ENCODE measurements at places on chromosomes 13 and 19.
A peak's percentile ranks its signal among the peaks of the same experiment; 100 is the strongest.

DNA sequence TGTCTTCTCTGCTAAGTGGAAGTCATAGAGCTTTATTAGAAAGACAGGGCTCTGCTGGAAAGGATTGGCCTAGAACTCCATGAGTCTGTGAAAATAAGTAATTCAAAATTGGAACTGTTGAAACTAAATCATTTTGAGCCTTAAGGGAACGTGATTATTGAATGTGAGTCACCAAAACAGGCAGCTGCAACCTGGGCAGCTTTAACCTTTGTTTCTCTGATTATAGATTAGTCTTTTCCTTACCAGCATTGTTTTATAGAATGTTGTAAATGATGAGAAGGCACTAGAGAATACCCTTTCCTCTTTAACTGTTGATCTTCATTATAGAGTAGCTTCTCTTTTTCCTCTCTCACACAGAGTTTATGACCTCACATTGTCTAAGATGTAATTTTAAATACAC is 638.8 kb upstream of the SLITRK6 start:
- DNase-seq, result no peak

GRCh38 chr13:98504371-98504963 is 72.4 kb downstream of the STK24 start:
- no peak for DNase-seq

DNA sequence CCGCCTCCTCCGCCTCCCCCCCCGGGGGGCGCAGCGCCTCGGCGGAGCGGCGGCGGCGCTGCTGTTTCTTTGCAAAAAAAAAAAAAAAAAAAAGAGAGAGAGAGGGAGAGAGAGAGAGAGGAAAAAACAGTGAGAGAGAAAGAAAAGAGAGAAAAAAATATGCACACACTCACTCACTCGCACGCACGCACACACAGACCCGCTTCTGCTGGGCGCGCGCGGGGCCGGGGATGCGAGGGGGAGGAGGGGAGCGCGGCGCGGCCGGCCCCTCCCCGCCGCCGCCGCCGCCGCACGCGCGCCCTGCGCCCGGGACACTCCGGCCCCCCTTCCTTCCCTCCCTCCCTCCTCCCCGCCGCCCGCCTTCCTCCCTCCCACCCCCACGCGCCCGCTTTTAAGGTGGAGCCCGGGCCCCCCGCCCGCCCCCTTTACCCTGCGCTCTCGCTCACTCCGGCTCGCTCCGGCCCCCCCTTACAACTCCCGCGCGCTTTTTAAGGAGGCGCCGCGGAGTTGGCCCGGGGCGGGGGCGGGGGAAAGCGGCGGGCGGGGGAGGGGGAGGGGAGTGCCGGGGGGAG is at the start of gene SAMD1:
TSS of gene SAMD1 (minus strand) at position 243 of the 572 bp plus-strand sequence.
- peak; percentile 89 for DNase-seq

GRCh38 chr19:17358395-17358794 is 18.7 kb downstream of the PLVAP start:
- no peak for DNase-seq

GRCh38 chr13:99085139-99085807 is 107.4 kb upstream of the DOCK9 start:
- DNase-seq, result no peak
